ENCODE measurements at places on chromosomes 5 and 9.

DNA sequence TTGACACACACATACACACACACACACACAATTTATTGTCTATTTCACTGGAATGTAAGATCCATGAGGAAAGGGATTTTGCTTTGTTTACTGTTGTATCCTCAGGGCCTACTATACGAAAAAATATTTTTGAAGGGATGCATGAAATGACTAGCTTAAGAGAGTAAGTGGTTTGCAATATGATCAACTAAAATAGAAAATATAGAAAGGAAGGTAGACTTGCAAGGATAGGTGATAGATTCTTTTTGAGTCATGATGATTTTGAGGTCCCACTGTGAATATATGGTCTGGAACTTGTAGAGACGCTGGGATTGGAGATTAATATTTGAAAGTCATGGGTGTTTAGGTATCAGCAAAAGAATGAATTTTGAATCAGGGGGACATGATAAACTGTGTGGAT lies 28.9 kb upstream of the OTULIN start:
- no peak for DNase-seq

GRCh38 chr9:93591301-93592007 lies 15.1 kb downstream of the PHF2 start:
- DNase-seq: no peak

- no peak for DNase-seq
Observed at GRCh38 chr9:97857606-97858392, 4.8 kb downstream of the FOXE1 start.

- DNase-seq: no peak
Observed at GRCh38 chr9:111730937-111731567, 63.7 kb downstream of the SHOC1 start.

GRCh38 chr5:124060413-124061067 lies 548.6 kb downstream of the CSNK1G3 start:
- no peak for DNase-seq
